ENCODE measurements at places on chromosomes 11 and 22.

DNA sequence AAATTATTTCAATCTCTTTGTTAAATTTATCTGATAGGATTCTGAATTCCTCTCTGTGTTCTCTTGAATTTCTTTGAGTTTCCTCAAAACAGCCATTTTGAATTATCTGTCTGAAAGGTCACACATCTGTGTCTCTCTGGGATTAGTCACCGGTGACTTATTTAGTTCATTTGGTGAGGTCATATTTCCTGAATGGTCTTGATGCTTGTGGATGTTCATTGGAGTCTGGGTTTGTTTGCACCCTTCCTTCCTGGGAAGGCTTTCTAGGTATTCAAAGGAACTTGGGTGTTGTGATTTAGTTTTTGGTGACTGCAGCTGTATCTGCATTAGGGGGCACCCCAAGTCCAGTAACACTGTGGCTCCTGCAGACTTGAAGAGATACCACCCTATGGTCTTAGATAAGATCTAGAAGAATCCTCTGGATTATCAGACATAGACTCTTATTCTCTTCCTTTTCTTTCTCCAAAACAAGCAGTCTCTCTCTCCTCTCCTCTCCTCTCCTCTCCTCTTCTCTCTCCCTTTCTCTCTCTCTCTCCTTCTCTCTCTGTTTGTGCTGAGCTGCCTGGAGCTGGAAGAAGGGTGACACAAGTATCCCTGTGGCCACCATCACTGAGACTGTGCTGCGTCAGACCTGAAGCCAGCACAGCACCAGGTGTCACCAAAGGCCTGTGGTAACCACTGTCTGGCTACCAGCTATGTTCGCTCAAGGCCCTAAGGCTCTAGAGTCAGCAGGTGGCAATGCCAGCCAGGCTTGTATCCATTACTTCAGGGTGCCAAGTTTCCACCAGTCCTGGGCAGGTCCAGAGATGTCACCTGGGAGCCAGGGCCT, 3.3 kb upstream of the HEPN1 start:
- DNase-seq: no peak

DNA sequence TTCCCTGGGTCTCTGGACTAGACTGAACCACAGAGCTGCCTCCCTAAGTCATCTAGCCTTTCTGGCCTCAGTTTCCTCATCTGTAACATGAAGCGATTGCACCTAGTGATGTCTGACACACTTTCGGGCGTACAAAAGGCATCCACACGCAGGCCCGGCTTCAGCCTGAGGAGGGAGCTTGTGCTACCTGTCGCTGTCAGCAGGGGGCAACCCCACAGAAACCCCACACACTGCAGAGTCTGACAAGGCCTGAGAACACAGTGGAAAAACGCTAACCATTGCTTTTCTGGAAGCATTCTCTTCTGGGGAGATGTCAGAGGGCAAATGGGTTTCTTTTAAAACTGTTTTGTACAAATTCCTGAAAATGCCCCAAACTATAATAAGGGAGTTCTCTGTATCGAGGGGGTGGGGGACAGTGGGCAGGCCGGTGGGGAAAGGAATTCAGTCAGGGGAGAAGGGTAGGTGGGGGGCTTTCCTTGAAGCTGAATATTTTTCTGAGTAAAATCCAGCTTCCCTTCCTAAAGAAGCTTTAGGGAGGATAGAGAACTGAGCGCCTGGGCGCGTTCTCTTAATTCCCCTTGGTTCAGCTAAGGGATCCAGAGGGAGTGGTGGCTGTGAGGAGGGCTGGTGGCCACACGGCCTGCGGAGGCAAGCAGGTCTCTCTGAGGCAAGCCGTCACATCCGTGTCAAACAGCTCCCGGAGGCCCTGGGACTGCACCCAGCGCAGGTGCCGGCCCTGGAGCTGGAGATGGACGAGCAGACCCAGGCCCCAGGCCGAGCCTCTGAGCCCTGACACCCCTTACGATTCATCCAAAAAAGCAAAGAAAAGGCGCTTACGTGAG, 533 bp downstream of the ELF5 start:
- DNase-seq: peak; percentile 36

DNA sequence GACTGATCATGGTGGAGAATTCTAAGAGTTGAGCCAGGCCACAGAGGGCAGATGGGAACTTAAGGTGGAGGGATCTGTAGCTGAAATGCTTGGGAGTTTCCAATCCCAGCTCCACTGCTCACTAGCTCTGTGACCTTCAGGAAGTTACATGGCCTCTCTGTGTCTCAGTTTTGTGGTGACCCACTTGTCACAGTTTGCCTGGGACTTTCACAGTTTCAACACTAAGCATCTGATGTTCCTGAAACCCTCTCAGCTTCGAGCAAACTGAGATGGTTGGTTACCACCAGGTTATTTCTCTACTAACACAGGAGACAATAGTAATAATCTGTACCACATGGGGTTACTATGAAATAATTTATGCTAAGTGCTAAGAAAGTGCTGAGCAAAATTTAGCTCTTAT, 505.3 kb downstream of the OPCML start:
- no peak for DNase-seq

GRCh38 chr22:35903571-35904335, 124.9 kb downstream of the RBFOX2 start:
- DNase-seq: no peak

DNA sequence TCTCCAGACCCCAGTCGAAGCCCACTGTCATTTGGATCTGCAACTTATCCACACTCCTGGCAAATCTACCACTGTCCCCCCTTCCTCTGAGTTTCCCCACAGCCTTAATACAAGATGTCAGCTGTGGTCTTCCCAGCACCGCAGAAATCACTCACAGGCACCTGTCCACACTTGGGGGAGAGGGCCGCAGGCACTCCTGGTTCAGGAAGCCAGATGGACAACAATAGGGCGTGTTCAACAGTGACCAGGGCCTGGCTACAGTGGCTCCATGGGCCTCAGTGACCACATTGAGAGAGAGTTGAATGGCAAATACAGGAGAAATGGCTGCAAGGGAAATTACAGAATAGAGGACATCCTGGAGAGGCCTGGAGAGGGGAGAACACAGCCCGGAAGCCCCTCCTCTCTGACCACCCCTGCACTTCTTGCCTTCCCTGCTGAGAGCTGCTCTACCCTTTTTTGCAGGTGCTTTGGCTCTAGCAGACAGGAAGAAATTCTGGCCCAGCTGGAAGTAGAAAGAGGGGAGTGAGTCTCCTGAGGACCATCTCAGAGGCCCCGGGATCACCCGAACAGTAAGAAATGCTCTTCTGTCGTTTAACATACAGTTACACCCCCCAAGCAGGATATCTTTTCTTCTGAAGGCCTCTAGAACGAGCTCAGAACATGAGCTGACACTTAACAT, 164.6 kb downstream of the FEZ1 start:
- DNase-seq: no peak

DNA sequence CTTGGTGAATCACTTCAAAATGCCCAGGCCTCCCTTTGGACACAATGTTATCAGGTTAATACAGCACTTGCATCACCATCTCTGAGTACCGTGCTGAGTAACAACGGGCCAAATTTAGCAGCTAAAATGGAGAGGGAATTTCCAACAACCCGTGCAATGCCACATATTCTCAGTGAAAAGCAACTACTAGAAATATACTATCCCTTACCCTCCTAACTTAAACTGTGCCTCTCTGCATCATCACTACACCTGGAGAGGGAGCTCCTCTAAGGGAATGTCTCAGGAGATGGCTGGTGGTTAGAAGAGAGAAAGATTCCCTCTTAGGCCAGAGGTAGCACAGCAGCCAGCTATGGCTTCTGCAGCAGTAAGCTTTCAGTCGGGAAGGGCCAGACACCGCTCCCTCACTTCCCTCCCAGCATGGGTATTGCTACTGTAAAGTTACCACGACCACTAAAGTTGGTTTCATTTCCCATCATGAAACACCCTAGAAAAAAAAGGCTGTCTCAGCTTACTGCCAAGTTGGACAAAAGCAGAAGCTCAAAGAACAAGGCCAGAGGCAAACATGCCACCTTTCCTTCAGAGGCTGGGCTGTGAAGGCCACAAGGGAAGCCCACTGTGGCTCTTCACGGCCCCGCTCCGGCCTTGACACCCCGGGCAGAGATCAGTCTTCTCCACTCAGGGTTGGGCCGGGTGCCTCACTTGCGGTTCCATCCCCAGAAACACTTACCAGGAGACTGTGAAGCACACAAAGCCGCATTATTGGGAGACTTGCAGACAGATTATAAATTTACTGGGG, 3.9 kb downstream of the MAML2 start:
- DNase-seq: no peak

DNA sequence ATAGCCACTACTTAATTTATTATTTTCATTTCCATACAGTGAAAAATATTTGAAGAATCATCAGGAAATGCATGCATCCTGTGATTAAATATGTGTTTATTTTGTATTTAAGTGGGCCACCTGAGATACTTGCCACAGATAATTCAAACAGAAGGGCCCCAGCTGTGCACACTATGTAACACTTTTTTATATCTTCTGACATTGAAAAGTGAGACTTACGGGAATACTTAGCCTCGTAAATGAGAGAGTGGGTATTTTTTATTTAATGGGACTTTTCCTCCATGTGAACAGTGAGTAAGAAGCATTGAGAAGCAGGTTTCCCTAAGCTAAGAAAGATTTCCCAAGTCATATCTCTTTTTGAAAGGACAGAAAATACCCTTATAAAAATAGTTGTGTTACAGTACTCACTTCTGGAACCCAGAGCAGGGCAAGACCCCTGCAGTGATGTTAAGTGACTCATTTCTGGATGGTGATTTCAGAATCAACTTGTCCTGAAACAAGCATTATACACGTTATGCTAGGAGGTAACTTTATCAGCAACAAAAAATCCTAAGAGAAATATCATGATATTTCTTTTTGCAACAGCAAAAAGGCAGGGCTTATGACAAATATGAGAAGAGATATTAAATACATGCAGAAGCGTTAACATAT, 478.1 kb upstream of the CHORDC1 start:
- DNase-seq: no peak

DNA sequence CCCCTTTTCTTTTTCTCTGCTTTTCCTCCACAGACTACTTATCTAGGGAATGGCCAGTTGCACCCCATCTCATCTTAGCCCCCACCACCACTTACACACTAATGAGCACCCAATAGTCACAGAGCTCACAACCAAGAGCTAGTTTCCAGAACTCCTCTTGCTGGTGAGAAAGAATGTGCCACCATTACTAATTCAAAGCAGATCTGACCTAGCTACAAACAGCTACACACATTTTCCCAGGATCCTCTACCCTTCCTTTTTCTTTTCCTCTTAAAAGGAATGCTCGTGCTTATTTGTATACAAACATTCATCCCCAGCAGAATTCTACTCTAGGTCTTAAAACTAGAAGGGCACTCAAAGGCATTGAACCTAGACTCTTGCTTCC, 136.8 kb downstream of the CD44 start:
- no peak for DNase-seq

DNA sequence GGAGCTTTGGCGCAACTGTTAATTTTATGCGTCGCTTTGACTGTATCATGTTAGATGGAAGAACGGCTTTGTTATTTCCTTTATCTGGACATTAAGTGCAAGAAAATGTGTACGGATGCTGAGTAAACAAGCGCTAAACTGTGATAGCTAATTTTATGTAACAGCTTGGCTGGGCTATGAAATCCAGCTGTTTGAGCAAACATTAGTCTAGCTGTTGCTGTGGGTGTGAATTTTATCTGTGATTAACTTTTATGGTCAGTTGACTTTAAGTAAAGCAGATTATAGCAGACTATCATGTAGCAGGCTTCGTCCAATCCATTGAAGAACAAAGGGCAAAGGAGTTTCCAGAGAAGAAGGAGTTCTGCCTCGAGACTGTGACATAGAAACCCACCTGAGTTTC, 14.0 kb downstream of the OR8A1 start:
- DNase-seq: no peak

DNA sequence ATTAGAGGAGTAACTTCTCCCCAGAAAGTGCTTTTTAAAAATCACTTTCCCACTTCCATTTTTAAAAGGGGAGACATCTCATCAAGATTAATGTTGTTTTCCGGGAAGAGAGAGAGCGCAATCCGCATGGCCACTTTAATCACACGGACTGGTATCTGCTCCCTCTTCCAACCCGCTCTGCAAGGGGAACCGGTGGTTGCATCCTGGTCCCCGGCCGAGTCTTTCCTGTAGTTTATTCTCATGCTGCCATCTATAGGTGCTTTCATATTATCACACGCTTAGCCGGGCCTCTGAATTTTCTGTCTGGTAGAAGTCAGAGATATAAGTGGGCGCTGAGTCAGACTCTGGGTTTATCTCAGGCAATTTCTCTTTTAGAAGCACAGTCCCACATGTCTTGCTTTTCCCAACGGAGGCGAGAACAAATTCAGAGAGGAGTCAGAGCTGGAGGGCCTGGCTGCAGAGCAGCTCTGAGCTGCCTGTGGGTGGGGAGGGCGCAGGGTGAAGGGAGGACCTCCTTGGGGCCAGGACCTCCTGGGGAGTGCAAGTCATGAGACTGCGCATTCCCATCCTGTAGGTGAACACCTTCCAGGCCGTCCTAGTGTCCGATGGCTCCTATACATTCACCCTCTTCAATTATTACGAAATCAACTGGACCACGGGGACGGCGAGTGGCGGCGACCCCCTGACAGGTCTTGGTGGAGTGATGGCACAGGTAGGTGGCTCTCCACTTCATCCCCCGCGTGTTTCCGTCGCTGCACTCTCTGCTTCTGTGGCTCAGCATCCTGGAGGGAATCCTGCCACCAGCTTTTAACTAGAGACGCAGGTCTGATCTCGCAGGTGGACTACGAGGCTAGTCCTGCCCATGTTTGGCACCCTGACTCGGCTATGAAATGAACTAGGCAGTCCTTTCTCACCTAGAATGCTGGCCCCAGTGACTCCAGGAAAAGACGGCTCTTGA, 11.7 kb downstream of the TECTA start:
- peak; percentile 81 for DNase-seq

DNA sequence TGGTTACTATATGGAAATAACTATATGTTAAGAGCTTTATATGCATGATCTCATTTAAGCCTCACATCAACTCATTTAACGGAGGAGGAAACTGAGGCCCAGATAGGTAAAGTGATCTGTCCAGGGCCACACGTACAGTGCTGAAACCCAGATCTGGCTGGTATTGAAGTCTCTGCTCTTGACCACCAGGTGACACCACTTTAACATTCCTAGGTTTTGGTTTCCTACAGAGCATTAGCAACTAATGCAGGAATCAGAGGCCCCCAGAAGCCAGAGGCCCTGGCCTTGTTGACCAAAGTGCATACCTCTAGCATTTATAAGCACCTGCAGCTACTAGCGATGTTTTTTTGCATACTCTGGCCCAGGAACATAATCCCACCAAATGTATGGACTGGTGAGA, 12.9 kb upstream of the LIMK2 start:
- DNase-seq: no peak

- DNase-seq: no peak
These were observed 31.7 kb upstream of the TEF start for GRCh38 chr22:41350087-41350486.

- DNase-seq: no peak
These were observed 34.8 kb upstream of the TTC12 start for GRCh38 chr11:113279591-113279990.

GRCh38 chr11:121032546-121032945, 8.6 kb downstream of the TBCEL start:
- DNase-seq: no peak

- DNase-seq: no peak
These were observed 35.9 kb upstream of the PDE3B start for GRCh38 chr11:14607713-14608112.

DNA sequence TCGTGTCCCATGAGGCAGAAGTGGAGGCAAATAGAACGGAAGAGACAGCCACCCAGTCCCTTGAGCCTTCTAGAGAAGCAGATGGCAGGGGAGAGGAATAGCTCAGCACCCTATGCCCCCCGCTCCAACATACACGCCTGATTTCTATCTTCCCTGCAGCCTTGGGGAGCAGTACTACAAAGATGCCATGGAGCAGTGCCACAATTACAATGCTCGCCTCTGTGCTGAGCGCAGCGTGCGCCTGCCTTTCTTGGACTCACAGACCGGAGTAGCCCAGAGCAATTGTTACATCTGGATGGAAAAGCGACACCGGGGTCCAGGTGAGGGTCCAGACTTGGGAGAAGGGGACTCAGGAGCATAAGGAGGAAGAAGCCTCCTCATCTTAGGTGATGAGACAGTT, 6.6 kb downstream of the DPF2 start:
- DNase-seq: no peak
